ENCODE measurements at places on chromosomes 6 and 20. TPM values are rescaled to one million over a fixed set of nuclear protein-coding genes. Genes with fewer than 3 reads are reported as not detected.

NINL gene
- 4.7 TPM for total RNA-seq

GRIK2 gene
- 14.3 TPM for total RNA-seq

GRCh38 chr6:37872373-37872745 lies 52.8 kb downstream of the ZFAND3 start:
- no peak for DNase-seq

DNA sequence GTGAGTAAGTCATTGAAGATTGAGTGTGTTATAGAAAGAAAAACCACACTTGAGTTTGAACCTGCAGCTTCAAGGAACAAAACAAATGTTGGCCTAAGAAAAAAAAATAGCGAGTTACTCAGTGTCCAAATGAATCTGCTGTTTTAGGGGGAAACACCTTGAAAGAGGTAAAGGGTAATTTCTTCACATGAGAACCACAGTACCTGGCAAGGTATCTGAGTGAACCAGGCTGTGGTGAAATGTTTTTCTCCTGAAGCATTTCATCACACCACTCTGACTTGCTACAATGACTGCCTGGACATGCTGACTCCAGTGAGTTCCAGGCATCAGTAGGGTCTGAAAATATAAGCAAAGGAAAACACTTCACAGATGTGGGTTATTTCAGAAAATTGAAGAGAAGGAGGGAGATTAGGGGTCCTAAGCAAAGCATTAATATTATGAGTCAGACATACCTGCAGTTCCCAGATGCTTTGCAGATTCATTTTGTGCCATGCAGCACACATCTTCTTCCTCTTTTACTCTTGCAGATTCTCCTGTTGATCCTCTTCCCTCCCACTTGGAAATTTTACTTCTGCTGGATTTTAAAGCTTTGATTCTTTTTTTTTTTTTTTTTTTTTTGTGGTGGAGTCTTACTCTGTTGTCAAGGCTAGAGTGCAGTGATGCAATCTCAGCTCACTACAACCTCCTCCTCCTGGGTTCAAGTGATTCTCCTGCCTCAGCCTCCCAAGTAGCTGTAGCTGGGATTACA lies 206.2 kb upstream of the SGK1 start:
- no peak for DNase-seq

- no peak for DNase-seq
These were observed 41.0 kb downstream of the TRAM2 start for GRCh38 chr6:52535711-52536423.

- DNase-seq = no peak
These were observed 1012.1 kb downstream of the KIF16B start for GRCh38 chr20:15561070-15561569.

LRRC1 gene
- 13.9 TPM for total RNA-seq

DNA sequence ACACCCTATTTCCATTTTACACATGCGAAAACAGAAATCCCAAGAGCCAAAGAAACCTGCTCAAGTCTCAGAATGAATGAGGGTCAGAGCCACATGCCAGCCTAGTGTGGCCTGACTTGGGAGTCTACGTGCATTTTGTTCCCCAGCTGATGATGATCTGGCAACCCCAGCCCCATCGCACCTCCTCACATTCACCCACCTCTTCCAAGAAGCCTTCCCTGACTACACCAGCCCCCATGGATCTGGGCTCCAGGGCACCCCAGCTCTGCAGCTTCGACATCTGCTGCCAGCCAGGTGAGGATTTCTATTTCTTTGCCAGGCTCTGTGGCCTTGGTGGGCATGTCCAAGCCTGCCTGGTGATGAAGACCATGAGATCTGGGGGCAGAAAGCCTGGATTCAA lies 41.0 kb downstream of the ANGPT4 start:
- no peak for DNase-seq

SLC22A2 gene
- total RNA-seq = not detected

HSPA12B gene
- total RNA-seq = not detected

ACAT2 gene
- 27.0 TPM for total RNA-seq

GRCh38 chr20:4926531-4927156 lies 74.7 kb downstream of the SLC23A2 start:
- no peak for DNase-seq

DNA sequence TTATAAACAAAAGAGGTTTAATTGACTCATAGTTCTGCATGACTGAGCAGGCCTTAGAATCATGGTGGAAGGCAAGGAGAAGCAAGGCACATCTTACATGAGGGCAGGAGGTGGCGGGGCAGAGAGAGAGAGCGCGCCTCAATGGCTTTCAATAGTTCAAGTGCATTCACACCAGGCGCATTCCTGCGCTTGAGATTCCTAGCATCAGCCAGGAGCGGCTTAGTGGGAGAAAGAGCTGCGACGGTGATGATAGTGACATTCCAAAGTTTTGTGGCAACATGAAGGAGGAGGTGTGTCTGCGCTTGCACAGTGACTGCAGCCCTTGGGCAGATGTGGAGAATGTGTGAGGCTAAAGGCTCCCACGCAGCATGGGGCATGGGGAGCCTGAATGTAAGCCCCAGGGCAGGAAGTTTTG lies 25.0 kb upstream of the EMILIN3 start:
- no peak for DNase-seq

ERGIC3 gene
- 169 TPM for total RNA-seq

FAM83D gene
- total RNA-seq = 0.67 TPM

DNA sequence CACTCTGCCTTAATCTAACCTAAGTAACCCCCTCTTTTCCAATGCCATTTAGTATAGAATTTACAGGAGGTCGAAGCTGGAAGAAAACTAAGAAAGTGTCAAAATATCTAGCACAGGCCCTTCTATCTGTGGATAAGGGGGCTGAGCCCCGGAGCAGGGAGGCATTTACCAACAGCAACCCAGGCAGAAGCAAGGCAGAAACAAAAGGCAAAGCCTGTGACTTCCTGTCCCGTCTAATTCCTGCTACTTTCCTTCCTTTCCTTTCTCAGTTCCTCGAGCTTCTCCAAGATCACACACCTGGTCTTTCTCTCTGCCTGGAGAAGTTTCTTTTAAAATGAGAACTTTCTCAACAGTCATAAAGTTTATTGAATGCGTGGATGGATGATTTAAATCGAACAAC lies 146.0 kb downstream of the FOXA2 start:
- DNase-seq = no peak

- DNase-seq = no peak
These were observed 40.4 kb upstream of the POLR1H start for GRCh38 chr6:30020626-30021025.

DNA sequence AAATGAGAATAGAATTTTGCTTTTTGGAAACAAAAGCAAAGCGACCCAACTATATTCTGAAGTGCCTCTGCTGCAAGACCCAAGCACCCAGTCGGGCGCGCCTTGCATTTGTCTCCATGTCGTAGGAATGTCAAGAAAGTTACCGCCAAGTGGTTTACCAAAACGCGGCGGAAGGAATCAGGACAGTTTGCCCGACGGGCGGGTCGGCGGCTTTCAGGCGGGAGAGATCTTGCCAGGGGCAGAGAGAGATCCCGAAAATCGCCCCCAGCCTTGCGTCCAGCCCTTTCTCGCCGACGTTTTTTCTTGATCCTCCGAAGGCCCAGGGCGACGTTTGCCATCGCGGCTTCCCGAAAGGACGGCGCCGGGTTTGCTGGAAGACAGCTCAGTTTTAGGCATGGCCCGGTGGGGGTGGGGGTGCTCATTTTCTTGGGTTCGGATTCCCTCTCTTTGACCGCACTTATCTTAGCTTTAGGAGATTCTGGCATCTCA lies 4.0 kb upstream of the LIN28B start:
- DNase-seq = no peak

GRCh38 chr6:43016176-43016942 lies 2.3 kb downstream of the KLHDC3 start:
- DNase-seq = peak; percentile 51

GRCh38 chr20:54549658-54550326 lies 74.4 kb downstream of the DOK5 start:
- no peak for DNase-seq

RBM24 gene
- total RNA-seq = 289 TPM

- no peak for DNase-seq
These were observed 11.4 kb upstream of the VEGFA start for GRCh38 chr6:43758617-43759050.

- no peak for DNase-seq
These were observed 224.0 kb downstream of the EYA2 start for GRCh38 chr20:47118641-47119040.

DNA sequence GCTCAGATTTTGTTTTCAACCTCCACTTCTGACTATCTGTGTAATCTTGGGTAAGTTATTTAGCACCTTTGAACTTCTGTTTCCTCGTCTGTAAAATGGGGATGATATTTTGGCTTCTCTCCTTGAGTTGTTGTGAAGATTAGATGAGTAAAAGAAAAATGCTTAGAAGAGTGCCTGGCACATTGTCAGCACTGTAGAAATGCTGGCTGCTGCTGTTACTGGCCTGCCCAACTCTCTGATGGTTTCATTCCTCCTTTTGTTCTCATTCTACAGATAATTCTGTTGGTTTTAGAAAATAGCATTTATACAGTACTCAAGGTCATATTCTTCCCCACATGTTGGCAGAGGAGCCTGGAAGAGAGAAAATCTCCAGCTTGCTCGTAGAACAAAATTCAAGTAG lies 547.2 kb upstream of the JAG1 start:
- DNase-seq = no peak

DNA sequence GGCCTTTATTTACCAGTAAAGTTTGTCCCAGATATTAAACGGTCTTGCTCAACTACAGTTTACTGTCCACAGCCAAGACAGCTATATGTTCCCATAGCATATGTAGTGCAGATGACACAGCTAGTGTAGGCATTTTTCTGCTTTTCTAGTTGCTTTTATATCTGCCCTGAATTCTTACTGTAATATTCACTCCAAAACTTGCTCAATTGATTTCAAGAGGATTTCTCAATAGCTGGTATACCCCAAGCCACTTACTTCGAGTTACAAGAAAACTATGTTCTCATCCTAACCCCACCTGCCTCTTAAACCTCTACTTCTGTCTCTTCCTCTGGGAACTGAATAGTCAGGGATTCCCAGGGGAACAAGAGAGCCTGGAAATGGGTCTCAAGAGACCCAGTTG lies 18.9 kb upstream of the ROS1 start:
- no peak for DNase-seq

DNA sequence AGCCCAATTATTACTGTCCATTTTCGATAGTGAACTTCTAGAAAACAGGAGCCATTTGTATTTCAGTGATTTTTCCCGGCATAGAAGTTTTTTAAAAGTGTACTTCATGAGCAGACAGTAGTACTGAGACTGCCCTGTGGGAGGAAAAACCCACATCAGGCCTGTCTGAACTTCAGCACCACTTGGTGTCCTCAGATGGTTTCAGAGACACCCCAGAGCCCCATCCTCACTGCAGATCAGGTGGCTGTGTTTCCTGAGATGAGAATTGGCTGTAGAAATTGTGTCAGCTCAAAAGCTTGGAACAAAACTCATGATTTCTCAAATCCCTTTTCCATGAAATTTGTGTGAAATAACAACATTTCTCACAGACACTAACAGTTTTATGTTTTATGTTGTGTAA lies 110.0 kb upstream of the RIN2 start:
- no peak for DNase-seq

DNA sequence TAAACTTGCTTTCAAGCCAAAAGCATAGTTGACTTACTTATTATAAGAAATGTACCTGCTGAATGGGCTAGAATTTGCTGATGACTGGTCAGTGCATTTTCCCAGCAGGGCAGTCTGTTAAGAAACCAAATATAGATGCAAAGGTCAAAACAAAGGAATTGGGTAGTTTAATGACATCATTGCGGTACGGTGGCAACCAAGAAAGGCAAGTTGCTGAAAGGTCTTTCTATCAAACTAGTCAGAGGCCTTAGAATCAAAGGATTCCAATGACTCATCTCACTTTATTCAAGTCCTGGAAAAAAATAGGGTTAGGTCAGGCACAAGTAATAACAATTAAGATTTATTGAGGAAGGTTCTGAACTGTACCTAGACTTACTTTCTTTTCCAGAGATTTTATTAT lies 76.4 kb downstream of the KIZ start:
- peak; percentile 15 for DNase-seq

- no peak for DNase-seq
These were observed 6.1 kb downstream of the UBE2J1 start for GRCh38 chr6:89346433-89346832.

PPP1R3G gene
- total RNA-seq = 1.0 TPM

IFT52 gene
- total RNA-seq = 17.4 TPM

- DNase-seq = no peak
These were observed 172.6 kb upstream of the PHACTR1 start for GRCh38 chr6:12543953-12544352.

EIF6 gene
- total RNA-seq = 88.0 TPM

DDX43 gene
- not detected for total RNA-seq

GRCh38 chr20:50551288-50551687 lies 41.1 kb downstream of the PTPN1 start:
- no peak for DNase-seq

- DNase-seq = peak; percentile 53
These were observed 5.5 kb downstream of the UBR2 start for GRCh38 chr6:42569102-42570028.

FOXA2 gene
- not detected for total RNA-seq

- DNase-seq = peak; percentile 49
These were observed 547.5 kb upstream of the ADGRB3 start for GRCh38 chr6:68087399-68088133.

- DNase-seq = peak; percentile 80
These were observed 47.2 kb downstream of the FOXF2 start for GRCh38 chr6:1436334-1437306.

- DNase-seq = peak; percentile 78
These were observed 534.3 kb downstream of the COL12A1 start for GRCh38 chr6:74671558-74672025.

- no peak for DNase-seq
These were observed 24.5 kb upstream of the TCFL5 start for GRCh38 chr20:62885896-62886708.

DNA sequence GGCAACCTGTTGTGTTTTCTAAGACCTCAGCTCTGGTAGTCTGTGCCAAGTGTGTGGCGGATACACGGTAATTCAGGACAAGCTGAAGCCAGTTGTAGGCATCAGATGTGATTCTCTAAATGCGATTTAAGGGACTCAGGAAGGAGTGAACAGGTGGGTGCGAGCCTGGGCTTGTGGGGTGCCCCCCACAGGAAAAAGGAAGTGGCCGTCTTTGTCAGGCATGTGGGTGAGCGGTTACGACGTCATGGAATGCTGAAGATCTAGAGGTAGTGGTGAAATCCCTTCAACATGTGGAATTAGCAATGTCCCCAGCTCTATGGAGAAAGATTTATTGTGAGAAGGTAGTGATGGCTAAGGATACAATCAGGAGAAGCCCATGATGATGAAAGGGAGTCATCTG lies 95.1 kb upstream of the EXOC2 start:
- DNase-seq = no peak

DNA sequence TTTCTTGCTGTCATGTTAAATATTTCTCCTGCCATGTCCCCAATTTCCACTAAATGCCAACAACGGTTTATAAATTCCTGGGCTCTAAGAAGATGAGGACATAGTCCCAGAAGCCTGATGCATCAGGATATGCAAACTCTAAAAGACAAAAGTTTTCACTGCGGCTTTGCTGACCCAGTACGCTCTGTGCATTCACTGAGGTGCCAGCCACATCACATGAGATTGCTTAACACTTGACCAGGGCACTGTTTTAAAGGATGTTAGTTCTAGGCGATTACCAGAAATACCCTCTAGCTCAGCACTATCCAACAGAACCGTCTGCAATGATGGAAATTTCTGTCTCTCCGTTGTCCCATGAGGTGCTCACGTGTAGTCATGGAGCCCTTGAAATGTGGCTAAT lies 19.9 kb upstream of the ADTRP start:
- DNase-seq = no peak

TULP1 gene
- 0.05 TPM for total RNA-seq
